Activated CD4-positive, alpha-beta memory T cell treated with anti-CD3 and anti-CD28 coated beads, Interleukin-2, amount 10 ng/mL, durations not matched to agents 7 days and 5 days (primary cell): ENCODE measurements at places on chromosomes 12 and 14. TPM values are rescaled to one million over a fixed set of nuclear protein-coding genes. Genes with fewer than 3 reads are reported as not detected.
A peak's percentile ranks its signal among the peaks of the same experiment; 100 is the strongest.

GRCh38 chr14:21978184-21978998, 304.8 kb upstream of the OR4E1 start:
- peak overlapping the region; percentile 63 for H3K4me3 ChIP-seq
- H3K27me3 ChIP-seq = peaks cover 16% of the 10 kb centered on the region
- no peaks in the 10 kb centered on the region for H3K36me3 ChIP-seq
- peak; percentile 63 for DNase-seq
- H3K4me1 ChIP-seq = peaks cover 22% of the 10 kb centered on the region
- peak overlapping the region; percentile 71 for H3K27ac ChIP-seq

The IFNG gene
- 22.0 TPM for total RNA-seq

The GLT1D1 gene
- total RNA-seq = not detected

GRCh38 chr14:85417396-85417795, 112.5 kb upstream of the FLRT2 start:
- no peaks in the 10 kb centered on the region for H3K27me3 ChIP-seq
- H3K4me1 ChIP-seq = no peaks in the 10 kb centered on the region
- H3K4me3 ChIP-seq = no peak overlapping the region
- no peak overlapping the region for H3K27ac ChIP-seq
- DNase-seq = no peak

DNA sequence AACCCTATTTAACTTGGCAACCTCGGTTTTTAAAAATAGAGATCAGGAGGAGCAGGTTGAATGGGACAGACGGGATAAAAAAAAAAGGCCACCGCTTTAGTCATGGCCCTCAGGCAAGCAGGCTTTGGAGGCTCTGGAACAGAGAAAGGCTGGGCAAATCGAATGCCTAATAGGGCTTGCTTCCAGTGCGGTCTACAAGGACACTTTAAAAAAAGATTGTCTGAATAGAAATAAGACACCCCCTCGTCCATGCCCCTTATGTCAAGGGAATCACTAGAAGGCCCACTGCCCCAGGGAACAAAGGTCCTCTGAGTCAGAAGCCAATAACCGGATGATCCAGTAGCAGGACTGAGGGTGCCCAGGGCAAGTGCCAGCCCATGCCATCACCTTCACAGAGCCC, 265.8 kb downstream of the CPNE8 start:
- H3K4me3 ChIP-seq = no peak overlapping the region
- no peaks in the 10 kb centered on the region for H3K36me3 ChIP-seq
- no peak overlapping the region for H3K27ac ChIP-seq
- H3K27me3 ChIP-seq = no peaks in the 10 kb centered on the region
- no peaks in the 10 kb centered on the region for H3K4me1 ChIP-seq
- DNase-seq = no peak

- no peak overlapping the region for H3K4me3 ChIP-seq
- DNase-seq = no peak
- no peaks in the 10 kb centered on the region for H3K4me1 ChIP-seq
- no peak overlapping the region for H3K27ac ChIP-seq
- H3K36me3 ChIP-seq = no peaks in the 10 kb centered on the region
- no peaks in the 10 kb centered on the region for H3K27me3 ChIP-seq
Observed at GRCh38 chr12:48361664-48362339, 11.1 kb upstream of the ZNF641 start.

DNA sequence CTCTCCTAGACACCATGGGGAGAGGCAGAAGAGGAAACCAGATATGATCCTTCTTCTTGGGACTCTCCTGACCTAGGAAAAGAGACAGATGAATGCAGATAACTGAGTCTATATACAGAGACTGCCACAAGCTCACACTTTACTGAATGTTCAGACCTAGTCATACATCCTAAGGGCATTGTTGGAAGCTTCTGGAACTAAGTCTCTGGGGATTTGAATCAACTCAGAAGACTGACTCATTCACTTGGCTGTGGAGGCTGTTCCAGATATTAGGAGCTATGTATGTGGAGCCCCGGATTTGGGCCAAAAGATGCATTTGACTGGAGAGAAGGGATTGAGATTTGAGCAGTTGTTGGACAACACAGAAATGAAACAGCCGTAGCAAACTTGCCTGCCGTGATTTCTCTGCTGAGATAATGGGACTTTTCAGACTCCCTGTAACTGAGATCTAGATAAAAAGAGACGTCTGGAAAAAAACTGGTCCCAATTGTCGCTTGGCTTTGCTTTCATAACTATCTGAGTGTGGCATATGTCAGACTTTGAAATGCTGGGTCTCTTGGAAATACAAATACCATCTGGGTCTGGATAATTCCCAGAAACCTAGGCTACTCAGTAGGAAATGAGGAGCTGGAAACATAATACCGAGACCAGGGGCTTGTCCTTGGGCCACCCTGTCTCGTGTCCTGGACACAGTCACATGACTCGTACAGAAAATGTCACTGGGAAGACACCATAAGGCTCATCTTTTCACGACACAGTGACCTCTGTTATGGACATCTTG, 396.8 kb downstream of the NUAK1 start:
- no peak overlapping the region for H3K27ac ChIP-seq
- H3K27me3 ChIP-seq = no peaks in the 10 kb centered on the region
- H3K4me1 ChIP-seq = no peaks in the 10 kb centered on the region
- DNase-seq = no peak
